ENCODE measurements at places on chromosomes 5 and 9.

GRCh38 chr5:161960314-161960713 is 107.3 kb upstream of the GABRG2 start:
- DNase-seq: no peak

GRCh38 chr9:22308177-22308576 is 138.4 kb upstream of the DMRTA1 start:
- DNase-seq: no peak

DNA sequence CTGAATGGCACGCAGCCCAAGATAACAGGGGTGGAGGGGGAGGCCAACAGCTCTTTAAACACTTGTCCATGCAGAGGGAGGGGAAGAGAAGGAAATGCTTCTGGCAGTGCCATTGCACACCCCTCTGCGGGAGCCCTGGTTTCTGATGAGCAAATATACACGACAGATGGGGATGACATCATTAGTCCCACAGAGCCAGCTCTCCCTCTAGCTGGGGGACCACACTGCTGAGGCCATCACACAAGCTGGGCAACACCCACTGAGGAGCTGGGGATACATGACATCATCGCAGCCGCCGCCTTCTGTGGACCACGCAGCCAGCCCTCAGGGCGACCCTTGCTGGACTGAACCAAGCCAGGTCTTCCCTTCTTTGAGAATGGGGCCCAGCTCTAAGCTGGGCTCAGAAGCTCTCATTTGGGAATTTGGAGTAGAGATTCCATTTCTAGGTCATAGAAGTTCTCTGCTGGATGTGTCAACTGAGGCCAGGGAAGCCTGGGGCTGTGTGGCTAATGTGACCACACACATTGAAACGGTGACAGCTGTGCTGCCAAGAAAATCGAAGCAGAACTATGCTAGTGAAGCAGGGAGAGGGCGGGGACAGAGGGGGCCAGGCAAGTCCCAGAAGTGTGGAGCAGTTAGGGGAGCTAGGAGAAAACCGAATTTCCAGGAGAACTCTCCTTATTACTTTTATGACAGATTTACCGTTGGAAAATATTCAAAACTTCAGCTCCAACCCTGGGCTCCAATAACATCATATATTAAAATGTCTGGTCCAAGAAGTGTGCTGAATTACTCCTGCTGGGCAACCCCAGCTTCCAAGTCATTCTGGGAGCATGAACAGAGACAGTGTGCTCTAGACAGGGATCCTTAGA is 79.5 kb downstream of the PRRT1B start:
- no peak for DNase-seq

DNA sequence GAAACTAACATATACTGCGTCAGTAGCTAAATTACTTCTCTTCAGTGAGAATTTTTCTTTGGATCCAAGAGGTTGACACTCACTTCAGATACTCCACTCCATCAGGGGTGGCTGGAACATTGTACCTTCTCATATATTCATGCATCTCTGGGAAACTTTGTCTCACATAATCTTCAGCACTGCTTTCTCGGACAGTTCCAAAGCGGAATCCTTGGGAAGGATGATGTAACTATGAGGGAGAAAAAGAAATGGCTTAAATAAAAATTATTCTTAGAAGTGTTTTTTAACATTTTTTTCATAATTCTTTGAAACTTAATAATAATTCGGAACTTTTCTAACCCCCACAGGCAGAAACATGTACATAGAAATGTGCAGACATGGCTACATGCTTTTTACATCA is 33.4 kb upstream of the PPP3R2 start:
- no peak for DNase-seq

GRCh38 chr9:108783731-108784495 is 71.9 kb downstream of the ACTL7B start:
- no peak for DNase-seq

Measured in esophagus squamous epithelium (tissue), 5 donors.